Glutamatergic neuron (in vitro differentiated cells): ENCODE measurements at places on chromosomes 7 and 10.

- no peak for DNase-seq
Observed at GRCh38 chr7:46123-46829, 146.1 kb upstream of the FAM20C start.

DNA sequence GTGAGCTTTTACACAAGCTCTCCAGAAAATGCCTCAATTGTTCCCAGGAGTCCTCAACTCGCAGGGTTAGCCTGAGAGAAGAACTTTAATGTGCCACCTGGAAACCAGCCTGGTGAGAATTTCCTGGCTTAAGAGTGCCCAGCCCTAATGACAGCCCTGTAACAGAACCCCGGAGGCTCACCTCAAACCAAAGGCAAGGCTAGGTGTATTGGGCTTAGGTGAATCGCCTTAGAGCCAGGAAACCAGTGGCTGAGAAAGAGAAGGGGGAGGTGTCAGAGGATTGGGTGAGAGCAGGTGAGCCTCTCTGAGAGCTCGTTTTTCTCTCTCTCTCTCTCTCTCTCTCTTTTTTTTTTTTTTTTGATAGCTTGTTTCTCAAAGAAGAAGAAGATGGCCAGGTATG lies 7.3 kb downstream of the OCM2 start:
- DNase-seq, result no peak

- DNase-seq, result no peak
Observed at GRCh38 chr10:66637273-66638036, 288.4 kb upstream of the LRRTM3 start.

- no peak for DNase-seq
Observed at GRCh38 chr10:103800789-103801540, 54.4 kb downstream of the SH3PXD2A start.

DNA sequence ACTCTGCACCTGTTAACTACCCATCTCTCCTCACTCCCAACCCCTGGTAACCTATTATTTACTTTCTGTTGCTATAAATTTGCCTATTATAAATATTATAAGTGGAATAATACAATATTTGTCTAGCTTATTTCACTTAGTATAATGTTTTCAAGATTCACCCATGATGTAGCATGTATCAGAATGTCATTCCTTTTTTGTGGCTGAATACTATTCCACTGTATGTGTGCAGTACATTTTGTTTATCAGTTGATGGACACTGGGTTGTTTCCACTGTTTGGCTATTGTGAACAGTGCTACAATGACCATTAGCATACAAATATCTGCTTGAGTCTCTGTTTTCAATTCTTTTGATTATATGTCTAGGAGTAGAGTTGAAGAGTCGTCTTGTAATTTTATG lies 92.8 kb upstream of the KAT6B start:
- DNase-seq, result no peak
